ENCODE measurements at places on chromosomes 11 and 22. TPM values are rescaled to one million over a fixed set of nuclear protein-coding genes. Genes with fewer than 3 reads are reported as not detected.

SLC22A9 gene
- total RNA-seq = not detected

GRCh38 chr11:62958547-62959421 lies 26.0 kb downstream of the SLC22A6 start:
- no peaks in the 10 kb centered on the region for H3K36me3 ChIP-seq
- no peak overlapping the region for H3K4me3 ChIP-seq
- no peaks in the 10 kb centered on the region for H3K4me1 ChIP-seq
- no peak for DNase-seq
- peaks cover 8% of the 10 kb centered on the region for H3K27me3 ChIP-seq

DNA sequence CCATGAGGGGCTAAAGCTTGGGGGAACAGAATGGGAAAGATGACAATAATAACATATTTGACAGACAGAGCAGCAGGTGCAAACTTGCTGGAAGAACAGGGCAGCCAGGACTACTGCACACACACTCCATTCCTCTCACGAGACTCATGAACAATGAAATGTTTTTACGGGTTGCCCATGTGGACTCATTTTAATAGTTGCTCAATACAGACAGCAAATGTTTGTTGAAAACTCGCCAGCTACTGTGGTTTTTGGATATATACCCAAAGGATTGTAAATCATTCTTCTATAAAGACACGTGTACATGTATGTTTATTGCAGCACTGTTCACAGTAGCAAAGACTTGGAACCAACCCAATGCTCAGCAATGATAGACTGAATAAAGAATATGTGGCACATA lies 10.3 kb downstream of the SYT13 start:
- no peak overlapping the region for H3K27ac ChIP-seq
- H3K4me3 ChIP-seq = no peak overlapping the region
- DNase-seq = no peak
- H3K27me3 ChIP-seq = peaks cover 42% of the 10 kb centered on the region

GLYAT gene
- total RNA-seq = not detected

SCUBE1 gene
- total RNA-seq = not detected

- H3K27ac ChIP-seq = peak within 1 kb of the TSS; percentile 95
- no peaks in the 10 kb centered on the region for H3K27me3 ChIP-seq
- peak; percentile 78 for DNase-seq
- H3K4me1 ChIP-seq = peaks cover 48% of the 10 kb centered on the region
These were observed at the start of gene RNF214 for GRCh38 chr11:117232092-117232878. Gene RNF214 (plus strand): TSS chr11:117232671. CDS start chr11:117234273, 1,602 bp downstream.

GRCh38 chr11:110525883-110526282 lies 96.1 kb downstream of the FDX1 start:
- H3K27me3 ChIP-seq = peaks cover 11% of the 10 kb centered on the region
- H3K27ac ChIP-seq = no peak overlapping the region
- no peak overlapping the region for H3K4me3 ChIP-seq
- no peak for DNase-seq
- H3K36me3 ChIP-seq = peaks cover 2% of the 10 kb centered on the region

OR5M11 gene
- not detected for total RNA-seq

DNA sequence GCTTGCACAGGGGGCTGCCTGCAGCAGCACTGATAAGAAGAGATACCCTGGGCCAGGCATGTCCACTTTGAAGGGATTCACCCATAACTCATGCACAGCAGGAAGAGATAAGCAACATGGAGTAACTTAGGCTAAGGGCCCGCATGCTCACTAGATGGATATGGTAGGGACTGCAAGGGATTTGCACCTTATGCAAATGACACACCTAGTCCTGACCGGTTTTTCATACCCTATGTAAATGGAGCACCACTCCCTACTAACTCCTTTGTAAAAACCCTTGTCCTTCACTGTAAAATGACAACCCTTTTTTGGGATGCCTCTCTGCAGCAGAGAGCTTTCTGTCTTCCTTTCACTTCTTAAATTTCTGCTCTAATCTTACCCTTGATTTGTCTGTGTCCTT lies 658.9 kb upstream of the CCDC179 start:
- no peak overlapping the region for H3K27ac ChIP-seq
- no peak for DNase-seq
- no peaks in the 10 kb centered on the region for H3K36me3 ChIP-seq
- no peak overlapping the region for H3K4me3 ChIP-seq

- no peak overlapping the region for H3K27ac ChIP-seq
- H3K4me1 ChIP-seq = no peaks in the 10 kb centered on the region
- no peak overlapping the region for H3K4me3 ChIP-seq
- no peak for DNase-seq
These were observed 228.1 kb downstream of the TENM4 start for GRCh38 chr11:79212741-79213190.

DNA sequence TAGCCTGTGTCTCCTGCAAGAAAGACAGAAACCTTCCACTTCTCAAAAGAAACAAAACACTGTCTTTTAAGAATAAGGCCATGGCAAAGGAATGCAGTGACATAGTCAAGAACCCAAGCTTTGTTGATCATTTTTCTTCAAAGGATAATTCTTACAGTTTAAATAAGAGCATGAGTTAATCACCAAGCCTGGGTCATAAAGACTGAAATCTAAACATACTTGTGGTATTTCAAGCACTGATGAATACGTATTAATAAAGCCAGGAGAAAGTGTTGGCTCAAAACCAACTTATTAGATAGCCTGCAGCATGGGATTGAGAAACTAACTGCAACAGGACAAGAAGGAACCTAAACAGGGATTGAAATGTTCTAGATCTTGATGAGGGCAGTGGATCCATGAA lies 143.3 kb upstream of the MTNR1B start:
- no peaks in the 10 kb centered on the region for H3K27me3 ChIP-seq
- H3K4me1 ChIP-seq = no peaks in the 10 kb centered on the region
- no peak overlapping the region for H3K4me3 ChIP-seq
- DNase-seq = no peak
- no peaks in the 10 kb centered on the region for H3K36me3 ChIP-seq

- no peaks in the 10 kb centered on the region for H3K36me3 ChIP-seq
- H3K27me3 ChIP-seq = peaks cover 4% of the 10 kb centered on the region
- H3K27ac ChIP-seq = no peak overlapping the region
These were observed 28.4 kb downstream of the WEE1 start for GRCh38 chr11:9601876-9602199.

SLC2A11 gene
- 11.1 TPM for total RNA-seq

GRCh38 chr11:31702966-31703365 lies 108.2 kb downstream of the PAX6 start:
- H3K27ac ChIP-seq = no peak overlapping the region
- DNase-seq = no peak
- H3K36me3 ChIP-seq = no peaks in the 10 kb centered on the region
- H3K27me3 ChIP-seq = no peaks in the 10 kb centered on the region

GRCh38 chr11:62430425-62430824 lies 11.6 kb downstream of the SCGB1A1 start:
- no peak for DNase-seq
- no peak overlapping the region for H3K4me3 ChIP-seq
- H3K27ac ChIP-seq = no peak overlapping the region

GRCh38 chr22:25068707-25069106 lies 116.2 kb downstream of the KIAA1671 start:
- peaks cover 82% of the 10 kb centered on the region for H3K4me1 ChIP-seq
- no peaks in the 10 kb centered on the region for H3K36me3 ChIP-seq
- peak; percentile 44 for DNase-seq
- H3K27ac ChIP-seq = peak overlapping the region; percentile 70
- peak overlapping the region; percentile 95 for H3K4me3 ChIP-seq

GRCh38 chr11:8686325-8686724 lies 3.7 kb downstream of the RPL27A start:
- H3K4me3 ChIP-seq = no peak overlapping the region
- DNase-seq = no peak
- H3K4me1 ChIP-seq = peaks cover 87% of the 10 kb centered on the region
- H3K27me3 ChIP-seq = no peaks in the 10 kb centered on the region

GRCh38 chr22:23521441-23522113 lies 58.5 kb downstream of the IGLL1 start:
- DNase-seq = peak; percentile 82
- H3K36me3 ChIP-seq = no peaks in the 10 kb centered on the region
- H3K27me3 ChIP-seq = peaks cover 33% of the 10 kb centered on the region
- H3K4me1 ChIP-seq = peaks cover 5% of the 10 kb centered on the region
- H3K27ac ChIP-seq = no peak overlapping the region

- H3K27ac ChIP-seq = peak within 1 kb of the TSS; percentile 98
- H3K4me3 ChIP-seq = peak within 1 kb of the TSS; percentile 93
- peaks cover 2% of the 10 kb centered on the region for H3K36me3 ChIP-seq
- peak; percentile 90 for DNase-seq
- H3K27me3 ChIP-seq = no peaks in the 10 kb centered on the region
- peaks cover 59% of the 10 kb centered on the region for H3K4me1 ChIP-seq
These were observed at the start of gene LSP1 for GRCh38 chr11:1852877-1853276. Gene LSP1 (plus strand): TSS chr11:1853084. CDS start chr11:1853145, 61 bp downstream.

GRCh38 chr11:5246772-5247471 lies 2.7 kb downstream of the HBG1 start:
- no peaks in the 10 kb centered on the region for H3K36me3 ChIP-seq
- no peak for DNase-seq
- no peaks in the 10 kb centered on the region for H3K4me1 ChIP-seq
- no peaks in the 10 kb centered on the region for H3K27me3 ChIP-seq

DNA sequence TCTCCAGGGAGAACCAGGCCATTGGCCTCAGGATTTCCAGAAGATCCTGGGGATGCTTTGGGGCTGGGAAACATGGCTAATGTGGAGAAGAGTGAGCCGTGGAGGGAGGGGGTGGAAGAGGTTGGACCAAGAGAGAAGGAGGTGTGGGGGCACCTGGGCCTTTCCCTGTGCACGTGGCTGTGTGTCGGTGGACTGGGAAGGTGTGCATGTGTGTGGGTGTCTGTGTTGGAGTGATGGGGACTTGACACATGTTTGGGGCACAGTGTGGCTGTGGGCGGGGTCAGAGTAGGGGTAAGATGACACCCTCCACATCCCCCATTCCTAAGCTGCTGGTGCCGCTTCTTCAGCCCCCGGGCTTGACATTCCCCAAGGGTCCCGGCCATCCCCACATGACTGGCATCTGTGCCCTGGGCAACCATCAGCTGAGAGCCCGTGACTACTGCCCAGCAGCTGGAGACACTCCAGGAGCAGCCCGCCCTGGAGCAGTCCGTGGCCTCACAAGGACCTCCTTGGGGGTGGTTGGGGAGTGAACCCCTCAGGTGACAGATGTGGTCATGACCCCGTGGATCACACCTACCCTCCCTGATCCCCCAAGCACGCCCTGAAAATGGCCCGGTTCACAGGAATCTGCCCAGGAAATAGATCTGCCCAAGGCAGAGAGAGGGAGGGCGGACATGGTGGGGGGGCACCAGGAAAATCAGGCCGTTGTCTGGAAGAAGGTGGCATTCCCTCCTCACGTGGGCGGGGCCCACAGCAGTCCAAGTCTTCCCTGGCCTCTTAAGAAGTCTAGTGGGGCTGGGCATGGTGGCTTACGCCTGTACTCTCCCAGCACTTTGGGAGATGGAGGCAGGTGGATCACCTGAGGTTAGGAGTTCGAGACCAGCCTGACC lies 34.8 kb upstream of the SOX10 start:
- H3K36me3 ChIP-seq = no peaks in the 10 kb centered on the region
- no peak overlapping the region for H3K27ac ChIP-seq
- H3K4me3 ChIP-seq = no peak overlapping the region

- H3K27ac ChIP-seq = peak overlapping the region; percentile 64
- H3K36me3 ChIP-seq = no peaks in the 10 kb centered on the region
- peak overlapping the region; percentile 88 for H3K4me3 ChIP-seq
- peaks cover 48% of the 10 kb centered on the region for H3K4me1 ChIP-seq
- peaks cover under 1% of the 10 kb centered on the region for H3K27me3 ChIP-seq
- DNase-seq = peak; percentile 54
These were observed 107.7 kb upstream of the CLMP start for GRCh38 chr11:123302751-123303195.

- H3K4me1 ChIP-seq = no peaks in the 10 kb centered on the region
- no peak for DNase-seq
- H3K4me3 ChIP-seq = no peak overlapping the region
- H3K36me3 ChIP-seq = no peaks in the 10 kb centered on the region
- H3K27ac ChIP-seq = no peak overlapping the region
These were observed 176.5 kb upstream of the NAV2 start for GRCh38 chr11:19536131-19536530.

DNA sequence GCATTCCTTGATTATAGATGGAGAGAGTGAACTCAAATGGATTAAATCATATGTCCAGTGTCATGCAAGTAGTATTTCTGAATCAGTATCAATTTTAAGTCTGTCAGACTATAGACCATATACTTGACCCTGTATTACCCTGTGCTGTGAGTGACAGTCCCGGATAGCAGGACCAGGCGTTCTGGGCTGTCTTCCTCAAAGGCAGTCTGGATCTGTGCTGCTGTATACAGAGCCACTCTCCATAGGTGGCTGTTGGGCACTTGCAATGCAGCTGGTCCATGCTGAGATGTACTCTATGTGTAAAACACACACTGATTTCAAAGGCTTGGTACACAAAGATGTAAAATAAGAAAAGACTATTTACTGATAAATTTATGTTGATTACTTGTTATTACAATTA lies 294.3 kb downstream of the OPCML start:
- no peak overlapping the region for H3K27ac ChIP-seq
- no peaks in the 10 kb centered on the region for H3K36me3 ChIP-seq
- H3K4me1 ChIP-seq = no peaks in the 10 kb centered on the region
- no peaks in the 10 kb centered on the region for H3K27me3 ChIP-seq
- no peak for DNase-seq

GRCh38 chr11:8372641-8373381 lies 109.1 kb upstream of the LMO1 start:
- no peaks in the 10 kb centered on the region for H3K4me1 ChIP-seq
- no peak overlapping the region for H3K4me3 ChIP-seq
- no peaks in the 10 kb centered on the region for H3K27me3 ChIP-seq
- no peak overlapping the region for H3K27ac ChIP-seq
- H3K36me3 ChIP-seq = no peaks in the 10 kb centered on the region
- DNase-seq = no peak

ZNF280A gene
- total RNA-seq = not detected

- peaks cover 36% of the 10 kb centered on the region for H3K4me1 ChIP-seq
- no peaks in the 10 kb centered on the region for H3K27me3 ChIP-seq
- peaks cover 2% of the 10 kb centered on the region for H3K36me3 ChIP-seq
- H3K27ac ChIP-seq = peak overlapping the region; percentile 98
- H3K4me3 ChIP-seq = peak overlapping the region; percentile 98
- DNase-seq = peak; percentile 41
These were observed 53.6 kb downstream of the GRAMD4 start for GRCh38 chr22:46673662-46674236.

MEI1 gene
- total RNA-seq = 72.3 TPM

- peak overlapping the region; percentile 82 for H3K27ac ChIP-seq
- H3K4me3 ChIP-seq = peak overlapping the region; percentile 41
- peaks cover 13% of the 10 kb centered on the region for H3K36me3 ChIP-seq
- H3K4me1 ChIP-seq = peaks cover 63% of the 10 kb centered on the region
These were observed 6.5 kb downstream of the PIM3 start for GRCh38 chr22:49966774-49967705.

NAP1L4 gene
- 504 TPM for total RNA-seq

- H3K4me3 ChIP-seq = peak overlapping the region; percentile 64
- H3K27ac ChIP-seq = no peak overlapping the region
- H3K36me3 ChIP-seq = no peaks in the 10 kb centered on the region
These were observed 4.8 kb downstream of the BEST1 start for GRCh38 chr11:61954851-61955421.

- H3K27me3 ChIP-seq = no peaks in the 10 kb centered on the region
- H3K36me3 ChIP-seq = peaks cover 12% of the 10 kb centered on the region
- H3K4me1 ChIP-seq = peaks cover 66% of the 10 kb centered on the region
- no peak overlapping the region for H3K27ac ChIP-seq
- DNase-seq = no peak
These were observed 82.5 kb upstream of the SORL1-AS1 start for GRCh38 chr11:121535129-121535796.

- no peaks in the 10 kb centered on the region for H3K27me3 ChIP-seq
- no peaks in the 10 kb centered on the region for H3K4me1 ChIP-seq
These were observed 272.5 kb downstream of the NTM start for GRCh38 chr11:131642756-131643531.

- no peaks in the 10 kb centered on the region for H3K36me3 ChIP-seq
- H3K4me3 ChIP-seq = no peak overlapping the region
- H3K4me1 ChIP-seq = no peaks in the 10 kb centered on the region
- no peak overlapping the region for H3K27ac ChIP-seq
These were observed 63.1 kb downstream of the ARHGEF12 start for GRCh38 chr11:120399307-120399706.

Data from activated T-cell treated with anti-CD3 and anti-CD28 coated beads, Interleukin-2, amount 50 U/mL, for 72 hours (primary cell).